BE2C (cell line): ENCODE measurements at places on chromosomes 2 and 18.

GRCh38 chr2:238313991-238314350 lies 6.3 kb upstream of the TRAF3IP1 start:
- no peak for DNase-seq

DNA sequence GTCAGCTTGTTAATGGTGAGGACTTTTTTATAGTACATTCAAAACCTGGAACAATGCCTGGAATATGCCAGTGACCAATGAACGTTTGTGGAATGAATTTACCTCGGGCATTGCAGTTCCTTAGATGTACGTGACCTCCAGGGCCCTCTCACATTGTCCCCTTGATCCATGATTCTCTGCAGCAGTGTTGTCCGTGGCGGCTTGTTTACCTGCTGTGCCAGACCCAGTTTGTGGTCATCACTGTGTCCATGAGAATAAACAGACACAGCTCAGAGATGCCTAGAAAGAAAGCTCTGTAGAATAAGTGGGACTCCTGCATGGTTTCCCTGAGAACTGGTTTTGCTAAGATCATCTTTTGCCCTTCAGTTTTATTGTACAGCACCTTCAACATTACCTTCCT lies 1132.2 kb downstream of the DPP10 start:
- no peak for DNase-seq

DNA sequence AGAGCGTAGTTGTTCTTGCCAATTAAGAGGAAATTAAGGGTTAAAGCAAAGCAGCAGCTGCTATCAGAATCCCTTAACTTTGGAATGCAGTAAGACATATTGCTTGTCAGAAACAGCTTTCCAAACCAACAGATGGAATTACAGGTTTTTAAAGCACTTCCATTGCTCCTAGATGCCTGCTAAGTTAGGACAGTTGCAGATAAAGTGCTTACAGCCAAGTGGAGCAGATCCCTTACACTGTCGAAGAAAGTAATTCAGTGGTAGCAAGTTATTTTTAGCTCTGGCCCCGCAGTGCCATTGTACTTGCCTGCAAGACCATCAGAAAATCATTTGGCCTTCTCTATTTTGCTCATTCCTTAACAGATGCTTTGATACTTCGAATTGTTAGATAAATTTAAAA lies 5.4 kb downstream of the PDK1 start:
- no peak for DNase-seq

GRCh38 chr2:121049950-121050585 lies 234.9 kb downstream of the TFCP2L1 start:
- no peak for DNase-seq

GRCh38 chr2:229371086-229371485 lies 100.0 kb upstream of the PID1 start:
- DNase-seq = no peak
